ENCODE measurements at places on chromosomes 7 and 10. TPM values are rescaled to one million over a fixed set of nuclear protein-coding genes. Genes with fewer than 3 reads are reported as not detected.

The SVOPL gene
- total RNA-seq = not detected

The FAM25C gene
- not detected for total RNA-seq

The SLC13A1 gene
- total RNA-seq = not detected

The ADAM22 gene
- 7.3 TPM for total RNA-seq

The AZGP1 gene
- 155 TPM for total RNA-seq

The C10orf62 gene
- not detected for total RNA-seq

The UNCX gene
- total RNA-seq = not detected

The ARMC10 gene
- total RNA-seq = 44.0 TPM

The AGR2 gene
- total RNA-seq = not detected

Data from omental fat pad (tissue), 4 donors.